ENCODE measurements at places on chromosomes 6 and 20. TPM values are rescaled to one million over a fixed set of nuclear protein-coding genes. Genes with fewer than 3 reads are reported as not detected.
A peak's percentile ranks its signal among the peaks of the same experiment; 100 is the strongest.

The GGTLC1 gene
- total RNA-seq, result not detected

DNA sequence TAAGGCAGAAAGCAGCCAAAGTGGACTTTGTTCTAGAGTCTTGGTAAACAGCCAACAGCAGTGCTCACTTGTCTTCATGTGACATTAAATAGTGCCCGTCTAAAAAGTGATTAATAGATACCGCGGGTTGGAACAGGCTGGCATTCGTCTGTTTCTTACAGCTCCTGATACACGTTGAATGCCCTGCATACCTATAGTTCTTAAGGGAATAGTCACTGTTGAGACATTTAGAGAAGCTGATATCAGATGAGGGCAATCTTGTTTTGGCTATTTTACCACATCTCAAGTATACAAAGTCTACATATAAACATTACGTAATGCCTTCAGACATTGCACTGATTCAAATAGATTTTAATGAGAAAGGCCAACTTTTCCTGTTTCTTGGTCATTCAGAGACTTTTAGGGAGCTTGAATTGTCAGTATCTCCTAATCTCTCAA, 374.9 kb upstream of the FLRT3 start:
- no peaks in the 10 kb centered on the region for H3K36me3 ChIP-seq
- H3K27me3 ChIP-seq, result no peaks in the 10 kb centered on the region
- DNase-seq, result peak; percentile 67
- no peak overlapping the region for H3K27ac ChIP-seq
- no peak overlapping the region for H3K4me3 ChIP-seq
- no peaks in the 10 kb centered on the region for H3K4me1 ChIP-seq

The NOTCH4 gene
- 2.2 TPM for total RNA-seq

The FAM83B gene
- under 0.01 TPM for total RNA-seq

DNA sequence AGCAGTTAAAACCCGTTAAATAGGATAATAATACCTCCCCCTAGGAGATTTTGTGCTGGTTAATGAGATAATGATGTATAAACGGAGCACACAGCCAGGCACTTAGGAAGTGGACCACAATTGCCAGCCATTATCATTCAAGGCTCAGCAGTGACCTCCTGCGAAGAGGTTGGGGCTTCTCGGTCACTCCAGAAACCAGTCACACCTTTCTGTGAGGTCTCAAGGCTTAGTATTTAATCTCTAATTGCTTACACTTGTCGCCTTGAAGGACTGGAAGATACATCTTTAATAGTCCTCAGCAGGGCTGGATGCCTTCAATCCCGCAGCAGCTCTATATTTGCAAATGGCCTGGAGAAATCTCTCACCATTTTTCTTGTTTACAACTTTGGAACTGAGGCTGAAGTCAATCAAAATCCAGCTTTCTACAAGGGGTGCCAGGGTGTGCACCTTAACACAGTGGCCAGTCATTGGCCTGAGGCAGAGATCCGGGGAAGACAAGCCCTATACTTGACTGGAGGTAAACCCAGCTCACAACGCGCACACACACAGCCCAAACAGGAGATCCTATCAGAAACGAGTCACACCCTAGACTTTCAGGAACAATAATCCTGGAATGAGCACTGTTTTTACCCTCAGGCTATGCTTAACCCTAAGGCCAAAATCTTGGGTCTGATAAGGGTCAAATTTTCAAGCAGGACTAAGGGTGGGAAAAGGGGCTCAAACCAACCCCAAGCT, 1.2 kb downstream of the POU5F1 start:
- no peaks in the 10 kb centered on the region for H3K27me3 ChIP-seq
- no peak overlapping the region for H3K27ac ChIP-seq
- H3K4me1 ChIP-seq, result 0 out of 2 replicates have a peak, but pooled peaks cover 2% of the 10 kb centered on the region

- H3K27me3 ChIP-seq, result peaks cover 83% of the 10 kb centered on the region
- no peak overlapping the region for H3K27ac ChIP-seq
- no peak for DNase-seq
- H3K4me1 ChIP-seq, result no peaks in the 10 kb centered on the region
Observed at GRCh38 chr20:56630506-56631317, 1.6 kb downstream of the TFAP2C start.

The ENPP1 gene
- 38.9 TPM for total RNA-seq

The SIRPB1 gene
- total RNA-seq, result 0.56 TPM

DNA sequence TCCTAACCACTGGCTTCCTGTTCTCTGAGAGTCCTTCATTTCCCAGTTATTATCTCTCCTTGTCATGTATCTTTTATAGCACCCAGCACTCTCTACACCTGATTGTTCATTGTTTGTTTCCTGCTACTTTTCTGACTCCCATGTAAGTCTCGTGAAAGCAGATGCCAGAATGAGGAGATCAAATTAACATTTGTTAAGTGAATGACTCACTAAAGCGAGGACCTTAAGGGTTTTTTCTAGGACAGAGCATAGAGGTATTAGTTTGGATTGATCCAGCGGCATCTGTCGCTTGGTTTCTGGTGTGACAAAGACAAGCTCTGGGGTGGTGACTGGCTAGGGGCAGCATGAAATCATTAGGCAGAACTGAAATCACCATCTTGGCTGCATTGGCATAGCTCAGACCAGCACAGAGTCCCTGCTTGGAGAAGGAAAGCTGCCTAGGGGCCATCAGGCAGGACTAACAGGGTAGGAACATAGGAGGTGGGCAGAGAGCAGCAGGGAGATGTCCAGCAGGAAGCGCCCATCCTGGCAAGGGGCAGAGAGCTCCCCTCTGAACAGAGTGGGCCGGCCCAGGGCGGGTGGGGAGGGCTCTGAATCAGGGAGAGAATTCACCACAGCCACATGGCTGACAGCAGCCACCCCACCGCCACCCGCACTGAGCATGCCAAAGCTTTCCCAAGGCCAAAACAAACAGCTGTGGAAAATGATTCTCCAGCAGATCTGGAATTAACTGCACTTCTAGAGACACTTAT, 97.1 kb upstream of the CEP85L start:
- no peak overlapping the region for H3K4me3 ChIP-seq
- no peak overlapping the region for H3K27ac ChIP-seq
- no peaks in the 10 kb centered on the region for H3K27me3 ChIP-seq
- H3K4me1 ChIP-seq, result peaks cover 11% of the 10 kb centered on the region
- no peaks in the 10 kb centered on the region for H3K36me3 ChIP-seq

- DNase-seq, result peak; percentile 41
- H3K4me3 ChIP-seq, result no peak overlapping the region
- H3K36me3 ChIP-seq, result no peaks in the 10 kb centered on the region
- H3K27me3 ChIP-seq, result no peaks in the 10 kb centered on the region
- H3K27ac ChIP-seq, result no peak overlapping the region
- H3K4me1 ChIP-seq, result peaks cover 12% of the 10 kb centered on the region
Observed at GRCh38 chr20:51385646-51386530, 156.6 kb downstream of the NFATC2 start.

DNA sequence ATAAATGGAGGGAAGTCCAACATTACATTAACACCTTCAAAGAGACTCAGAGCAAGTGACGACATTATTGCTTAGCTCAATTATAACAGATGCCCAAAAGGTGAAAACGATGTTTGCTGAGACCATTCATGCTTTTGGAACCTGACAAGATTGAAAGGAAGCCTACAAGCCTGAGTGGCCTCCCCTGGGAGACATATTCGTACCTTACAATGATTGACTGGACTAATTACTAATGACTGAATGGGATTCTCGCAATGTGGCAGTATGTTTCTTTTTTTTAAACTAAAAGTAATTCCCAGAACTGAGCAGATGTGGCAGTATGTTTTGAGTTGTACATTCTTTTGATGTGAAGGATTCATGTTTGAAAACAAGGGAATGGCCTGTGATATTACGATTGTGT, 49.9 kb downstream of the VEGFA start:
- H3K27me3 ChIP-seq, result peaks cover 36% of the 10 kb centered on the region
- no peak overlapping the region for H3K27ac ChIP-seq
- H3K36me3 ChIP-seq, result no peaks in the 10 kb centered on the region
- no peak for DNase-seq
- H3K4me3 ChIP-seq, result no peak overlapping the region

DNA sequence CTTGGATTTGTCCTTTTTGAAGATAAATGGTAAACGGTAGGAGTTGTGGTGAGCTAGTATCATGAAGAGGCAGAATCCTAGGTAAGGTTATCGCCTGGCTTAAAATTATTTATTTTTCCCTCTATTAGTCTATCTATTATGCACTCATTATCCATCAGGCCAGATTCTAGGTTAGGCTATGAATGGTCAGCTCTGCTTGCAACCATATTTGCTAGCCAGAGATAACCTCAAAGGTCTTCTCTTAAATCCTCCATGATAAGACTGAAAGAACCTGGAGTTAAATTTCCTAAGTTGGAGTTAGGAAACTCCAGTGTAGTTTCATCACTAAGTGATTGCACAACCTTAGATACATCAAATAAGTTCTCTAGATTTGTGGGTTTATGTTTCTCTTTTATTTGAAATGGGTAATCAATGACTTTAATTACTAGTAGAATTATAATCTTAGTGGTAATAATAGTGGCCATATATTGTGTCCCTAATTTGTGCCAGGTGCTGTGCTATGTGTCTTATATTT, 302.1 kb upstream of the RUNX2 start:
- H3K27me3 ChIP-seq, result no peaks in the 10 kb centered on the region
- H3K4me1 ChIP-seq, result no peaks in the 10 kb centered on the region
- H3K4me3 ChIP-seq, result no peak overlapping the region
- H3K36me3 ChIP-seq, result no peaks in the 10 kb centered on the region
- DNase-seq, result peak; percentile 53

DNA sequence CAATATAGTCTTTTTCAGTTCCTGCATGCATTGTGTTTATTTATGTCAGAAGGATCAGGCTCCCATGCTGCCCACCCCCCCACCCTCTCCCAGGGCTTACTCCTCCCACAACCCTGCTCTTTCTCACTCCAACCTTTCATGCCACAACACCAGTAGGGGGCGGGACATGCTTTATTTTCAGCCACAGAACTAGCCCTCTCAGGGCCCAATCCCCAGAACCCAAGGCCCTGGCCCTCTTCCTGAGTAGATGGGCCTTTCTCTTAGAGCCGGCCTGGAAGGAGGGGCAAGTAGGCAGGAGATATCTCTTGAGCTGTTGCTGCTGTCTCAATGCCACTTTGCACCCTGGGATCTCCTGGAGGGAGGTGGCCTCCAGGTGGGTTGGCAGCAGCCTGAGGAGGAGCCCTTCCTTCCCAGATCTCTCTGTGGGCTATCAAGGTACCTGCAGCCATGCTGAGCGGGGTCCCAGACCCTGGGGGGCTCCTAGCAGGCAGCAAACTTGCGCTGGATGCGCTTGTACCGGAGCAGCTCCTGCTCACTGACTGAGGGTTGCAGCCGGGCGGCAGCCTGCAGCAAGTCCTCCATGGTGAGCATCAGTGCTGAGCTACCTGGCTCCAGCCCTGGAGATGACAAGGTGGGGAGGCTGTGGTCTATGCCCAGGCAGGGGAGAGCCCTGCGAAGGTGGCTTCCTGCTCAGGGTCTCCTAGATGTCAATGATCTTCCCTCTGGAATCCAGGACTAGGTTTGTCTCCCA, 3.5 kb downstream of the GNMT start:
- peaks cover 7% of the 10 kb centered on the region for H3K4me1 ChIP-seq
- peaks cover 47% of the 10 kb centered on the region for H3K36me3 ChIP-seq
- H3K27me3 ChIP-seq, result no peaks in the 10 kb centered on the region

The ERVFRD-1 gene
- total RNA-seq, result not detected

The FITM2 gene
- 7.2 TPM for total RNA-seq

The MUCL3 gene
- not detected for total RNA-seq

DNA sequence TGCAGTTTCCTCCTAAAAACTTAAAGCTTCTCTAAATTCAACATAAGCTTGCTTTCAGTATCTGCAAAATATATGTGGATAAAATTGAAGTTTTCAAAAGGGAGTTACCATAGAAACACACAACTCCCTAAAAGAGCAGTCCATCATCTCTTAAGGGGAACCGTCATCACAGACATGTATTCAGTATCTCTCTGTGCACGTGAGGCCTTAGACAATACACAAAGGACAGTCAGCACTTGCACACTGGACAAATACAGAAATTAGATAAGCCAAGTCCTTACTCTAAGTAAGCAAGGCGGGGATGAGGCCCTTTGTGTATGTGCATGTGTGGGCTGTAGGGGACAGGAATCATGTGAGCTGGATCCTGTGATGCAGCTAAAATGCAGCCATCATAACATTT, 136.6 kb downstream of the BACH2 start:
- H3K27me3 ChIP-seq, result no peaks in the 10 kb centered on the region
- DNase-seq, result no peak
- no peaks in the 10 kb centered on the region for H3K36me3 ChIP-seq
- H3K4me1 ChIP-seq, result peaks cover 3% of the 10 kb centered on the region

- H3K36me3 ChIP-seq, result no peaks in the 10 kb centered on the region
- peaks cover 35% of the 10 kb centered on the region for H3K27me3 ChIP-seq
- no peaks in the 10 kb centered on the region for H3K4me1 ChIP-seq
- DNase-seq, result no peak
- no peak overlapping the region for H3K27ac ChIP-seq
Observed at GRCh38 chr6:90298459-90299053, 1.9 kb upstream of the BACH2 start.

The BNIP5 gene
- not detected for total RNA-seq

Measured in IMR-90 (cell line).